ENCODE measurements at places on chromosomes 2 and 18. TPM values are rescaled to one million over a fixed set of nuclear protein-coding genes. Genes with fewer than 3 reads are reported as not detected.

GRCh38 chr2:38549071-38549704 lies 53.5 kb downstream of the HNRNPLL start:
- DNase-seq = no peak

DNA sequence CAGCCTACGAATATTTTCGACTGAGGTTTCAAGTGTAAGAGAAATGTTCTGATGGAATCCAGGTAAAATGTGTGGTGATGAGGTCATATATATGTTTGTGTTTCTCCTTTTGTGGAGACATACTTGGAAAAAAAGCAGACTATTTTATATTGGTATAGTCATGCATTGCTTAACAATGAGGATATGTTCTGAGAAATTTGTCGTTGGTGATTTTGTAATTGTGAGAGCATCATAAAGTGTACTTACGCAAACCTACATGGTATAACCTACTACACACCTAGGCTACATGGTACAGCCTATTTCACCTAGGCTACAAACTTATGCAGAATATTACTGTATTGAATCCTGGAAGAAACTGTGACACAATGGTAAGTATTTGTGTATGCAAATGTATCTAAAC lies 1849.9 kb upstream of the CELF4 start:
- no peak for DNase-seq

GRCh38 chr2:20488782-20489181 lies 41.9 kb downstream of the RHOB start:
- no peak for DNase-seq

- DNase-seq = no peak
Observed at GRCh38 chr2:132400901-132401240, 15.7 kb upstream of the GPR39 start.

GRCh38 chr2:70498528-70498927 lies 55.1 kb downstream of the TGFA start:
- no peak for DNase-seq

- DNase-seq = no peak
Observed at GRCh38 chr2:186841940-186842339, 7.0 kb downstream of the ZSWIM2 start.

DNA sequence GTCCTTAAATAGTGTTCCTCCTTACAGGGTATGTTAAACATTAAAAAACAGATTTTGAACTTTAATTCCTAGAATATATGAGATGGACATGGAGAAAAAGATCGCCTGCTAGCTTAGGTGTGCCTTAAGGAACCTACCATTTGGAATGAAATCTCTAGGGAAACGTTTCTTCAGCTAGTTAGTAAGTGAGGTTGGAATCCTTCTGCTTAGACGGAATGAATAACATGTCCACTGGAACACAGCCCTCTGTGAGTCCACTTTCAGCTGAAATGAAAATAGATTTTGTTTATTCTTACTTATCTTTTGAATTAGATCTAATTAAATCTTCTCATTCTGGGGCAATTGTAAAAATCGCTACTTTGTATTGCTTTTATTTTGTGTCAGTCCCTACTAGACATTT lies 28.4 kb downstream of the NAB1 start:
- DNase-seq = no peak

DNA sequence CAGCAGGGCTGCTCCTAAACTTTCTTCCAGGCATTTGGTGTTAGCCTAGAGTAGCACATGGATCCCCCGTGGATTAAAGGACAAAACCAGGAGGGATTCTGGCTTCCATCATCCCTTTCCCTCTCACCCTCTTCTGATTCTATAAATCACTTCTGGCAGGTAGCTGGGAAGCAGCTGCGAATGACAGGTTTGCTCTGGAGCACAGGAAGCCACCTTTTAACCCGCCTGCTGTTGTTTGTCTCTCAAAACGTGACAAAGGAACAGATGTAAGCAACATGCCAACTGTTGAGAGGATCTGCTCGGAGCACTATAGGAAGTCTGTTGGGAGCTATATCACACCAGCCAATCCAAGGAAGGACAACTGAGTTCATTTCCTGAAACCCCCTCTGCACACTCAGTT lies 101.9 kb downstream of the ACTR2 start:
- peak; percentile 18 for DNase-seq

- no peak for DNase-seq
Observed at GRCh38 chr2:48069769-48070168, 163.5 kb upstream of the FBXO11 start.

DNA sequence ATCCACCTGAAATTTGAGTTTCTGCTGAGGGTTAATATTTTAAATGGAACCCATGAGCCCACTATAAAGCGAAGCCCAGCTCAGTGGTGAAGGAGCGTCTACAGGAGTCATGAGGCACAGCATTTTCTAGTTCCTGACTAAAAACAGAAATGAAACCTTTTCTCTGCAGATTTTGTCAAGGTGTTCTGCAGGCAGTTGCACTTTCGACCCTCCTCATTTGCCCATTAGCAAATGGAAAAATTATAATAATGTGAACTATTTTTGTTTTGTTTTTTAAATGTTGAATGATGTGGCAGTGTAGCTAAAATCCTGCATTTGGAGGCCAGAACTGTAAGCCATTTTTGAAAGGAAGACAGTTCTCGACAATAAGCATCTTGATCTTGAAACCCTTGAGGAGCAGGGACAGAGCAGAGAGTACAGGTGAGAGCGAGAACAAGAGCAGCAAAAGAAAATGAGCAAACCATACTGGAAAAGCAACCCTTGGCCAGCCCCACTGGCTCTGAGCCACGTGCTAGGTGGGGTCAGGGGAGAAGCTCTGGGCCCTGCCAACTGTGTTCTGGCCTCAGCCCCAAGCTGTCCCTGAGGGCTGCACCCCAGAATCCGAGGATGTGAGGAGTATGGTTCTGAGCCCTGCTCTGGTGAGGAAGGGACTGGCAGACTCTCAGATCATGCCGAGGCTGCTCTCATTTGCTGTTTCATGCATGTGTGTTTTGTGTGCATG lies 26.4 kb upstream of the COPS8 start:
- no peak for DNase-seq

GRCh38 chr2:199119796-199120195 lies 337.9 kb downstream of the SATB2 start:
- no peak for DNase-seq

- DNase-seq = no peak
Observed at GRCh38 chr2:64007924-64008323, 11.3 kb downstream of the VPS54 start.

GRCh38 chr2:106638580-106638979 lies 151.4 kb downstream of the CD8B2 start:
- DNase-seq = no peak

GRCh38 chr2:157414050-157414449 lies 29.8 kb downstream of the CYTIP start:
- DNase-seq = no peak

DNA sequence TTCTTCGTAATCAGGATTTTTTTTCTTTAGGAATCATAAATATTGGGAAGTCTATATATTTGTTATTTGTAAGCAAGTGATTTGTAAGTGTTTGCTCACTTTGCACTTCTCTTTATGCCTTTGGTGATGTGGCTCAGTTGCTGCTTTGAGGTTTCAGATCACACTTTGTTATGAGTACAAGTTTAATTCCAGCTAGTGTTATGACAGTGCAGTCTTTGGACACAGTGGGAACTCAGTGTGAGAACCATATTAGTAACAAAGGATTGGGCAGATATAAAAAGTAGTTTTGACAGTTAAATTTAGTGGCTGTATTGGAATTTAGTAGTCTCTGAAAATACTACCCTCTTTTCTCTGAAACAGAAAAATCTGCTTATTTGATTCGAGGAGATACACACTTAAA lies 67.7 kb downstream of the ABI2 start:
- DNase-seq = no peak

Gene ERMN
- total RNA-seq = 0.35 TPM

Gene KCNJ3
- total RNA-seq = 0.28 TPM

Gene GDF7
- 0.19 TPM for total RNA-seq

Gene TMEM127
- total RNA-seq = 19.9 TPM

Gene R3HDM1
- 63.1 TPM for total RNA-seq

Gene AMER3
- 0.49 TPM for total RNA-seq

Gene ZC3H15
- 75.6 TPM for total RNA-seq

Gene UGT1A5
- not detected for total RNA-seq

Gene MITD1
- 37.9 TPM for total RNA-seq

Gene NT5C1B
- total RNA-seq = not detected

Gene PSMA8
- not detected for total RNA-seq

Gene ACMSD
- not detected for total RNA-seq

Gene PARD6G
- total RNA-seq = 17.2 TPM

Gene MYCN
- 145 TPM for total RNA-seq

All from GM23338 (cell line).